ENCODE measurements at places on chromosomes 11 and 22.
A peak's percentile ranks its signal among the peaks of the same experiment; 100 is the strongest.

DNA sequence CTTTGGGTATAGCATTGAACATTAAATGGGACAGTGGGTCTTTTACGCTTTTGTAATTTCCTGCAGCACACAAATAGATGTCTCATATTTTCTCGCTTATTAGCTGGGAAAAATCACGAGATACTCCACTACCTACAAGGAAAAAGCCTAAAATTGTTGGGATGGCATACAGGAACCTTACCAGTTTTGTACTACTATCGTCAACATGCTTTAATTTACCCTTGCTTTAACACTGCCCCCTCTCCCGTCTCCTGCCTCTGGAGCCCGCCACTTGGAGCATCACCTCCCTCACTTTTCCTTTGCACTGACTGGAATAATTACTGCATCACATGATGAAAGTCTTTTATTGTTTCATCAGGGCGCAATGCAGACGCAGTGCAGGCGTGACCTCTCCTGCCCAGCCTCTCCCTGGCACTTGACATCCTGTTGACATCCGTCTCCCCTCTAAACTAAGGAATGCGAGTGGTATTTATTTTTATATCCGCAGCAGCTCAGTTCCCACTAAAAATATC is 1.0 kb upstream of the FNBP4 start:
- peak; percentile 86 for DNase-seq

DNA sequence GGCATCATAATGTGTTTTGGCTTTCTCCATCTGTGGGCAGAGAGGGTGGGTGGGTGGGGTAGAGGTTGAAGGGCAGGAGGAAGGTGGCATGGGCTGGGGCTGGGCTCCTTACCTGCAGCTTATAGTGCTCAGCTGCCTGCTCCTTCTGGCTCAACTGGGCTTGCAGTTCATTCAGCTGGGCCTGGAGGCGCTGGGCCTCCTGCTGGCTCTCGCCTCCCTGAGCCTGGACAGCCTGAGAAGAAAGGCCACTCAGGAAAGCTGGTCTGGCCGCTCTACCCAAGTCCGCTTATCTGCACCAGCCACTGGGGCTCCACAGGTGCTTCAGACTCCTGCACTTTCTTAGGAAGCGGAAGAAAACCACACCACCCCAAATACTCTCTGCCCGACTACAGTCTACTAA is 10.4 kb downstream of the IL18BP start:
- DNase-seq, result no peak

GRCh38 chr11:13578514-13579140 is 82.8 kb upstream of the PTH start:
- no peak for DNase-seq

- no peak for DNase-seq
These were observed 230.5 kb downstream of the MIAT start for GRCh38 chr22:26887916-26888315.

- no peak for DNase-seq
These were observed 485.9 kb upstream of the TENM4 start for GRCh38 chr11:79926707-79927106.

DNA sequence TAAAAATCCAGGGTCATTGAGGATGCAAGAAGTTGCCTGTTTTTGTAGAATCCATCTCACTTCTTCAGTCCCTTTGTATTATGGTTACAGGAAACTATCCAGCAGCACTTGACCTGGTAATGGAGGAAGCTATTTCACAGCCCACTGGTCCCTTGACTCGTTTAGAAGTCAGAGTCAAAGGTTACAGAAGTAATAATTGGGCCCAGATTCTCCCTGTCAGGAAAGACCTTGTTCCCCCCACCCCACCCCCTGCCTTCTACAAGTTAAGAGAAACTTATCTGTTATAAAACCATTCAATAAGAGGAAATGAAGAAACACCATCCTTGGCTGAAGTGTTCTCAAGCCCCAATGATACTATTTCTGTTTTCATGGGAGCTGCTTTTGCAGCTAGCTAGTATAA is 65.8 kb downstream of the CSTPP1 start:
- DNase-seq, result no peak

DNA sequence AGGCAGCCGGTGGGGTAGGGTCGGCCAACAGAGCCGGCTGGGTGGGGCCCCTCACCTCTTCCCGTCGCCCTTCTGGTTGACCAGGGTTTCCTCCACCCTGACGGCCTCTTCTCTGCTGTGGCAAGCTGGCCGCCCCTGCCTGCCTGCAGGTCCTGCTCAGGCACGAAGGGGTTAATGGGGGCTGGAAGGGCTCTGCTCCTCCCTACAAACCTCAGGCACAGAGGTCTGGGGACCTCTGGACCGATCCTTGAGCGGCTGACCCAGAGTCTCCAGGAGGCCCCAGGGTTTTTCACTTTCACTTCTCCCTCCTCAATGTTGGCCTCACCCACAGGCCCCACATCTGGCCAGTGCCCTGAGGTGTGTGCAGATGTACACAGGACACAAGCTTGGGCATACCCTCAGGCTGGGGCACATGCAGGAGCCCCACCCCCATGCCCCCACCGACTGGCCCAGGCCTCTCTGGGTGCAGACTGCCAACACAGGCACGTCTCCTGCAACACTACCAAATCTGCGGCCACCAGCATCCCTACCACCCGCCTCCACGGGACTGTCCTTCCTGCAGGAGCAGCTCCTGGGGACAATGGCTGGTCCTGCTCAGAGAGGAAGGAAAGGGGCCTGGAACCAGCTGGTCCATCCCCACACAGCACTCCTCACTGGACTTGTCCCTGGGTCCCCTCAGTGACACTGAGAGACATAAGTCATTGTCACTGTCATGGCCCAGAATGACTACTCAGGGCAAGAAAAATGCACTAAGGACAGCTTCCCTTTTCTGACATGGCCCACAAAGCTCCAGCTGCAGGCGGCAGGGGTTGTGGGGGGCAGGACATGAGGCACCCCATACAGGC is 3.2 kb upstream of the TBX1 start:
- DNase-seq, result no peak

DNA sequence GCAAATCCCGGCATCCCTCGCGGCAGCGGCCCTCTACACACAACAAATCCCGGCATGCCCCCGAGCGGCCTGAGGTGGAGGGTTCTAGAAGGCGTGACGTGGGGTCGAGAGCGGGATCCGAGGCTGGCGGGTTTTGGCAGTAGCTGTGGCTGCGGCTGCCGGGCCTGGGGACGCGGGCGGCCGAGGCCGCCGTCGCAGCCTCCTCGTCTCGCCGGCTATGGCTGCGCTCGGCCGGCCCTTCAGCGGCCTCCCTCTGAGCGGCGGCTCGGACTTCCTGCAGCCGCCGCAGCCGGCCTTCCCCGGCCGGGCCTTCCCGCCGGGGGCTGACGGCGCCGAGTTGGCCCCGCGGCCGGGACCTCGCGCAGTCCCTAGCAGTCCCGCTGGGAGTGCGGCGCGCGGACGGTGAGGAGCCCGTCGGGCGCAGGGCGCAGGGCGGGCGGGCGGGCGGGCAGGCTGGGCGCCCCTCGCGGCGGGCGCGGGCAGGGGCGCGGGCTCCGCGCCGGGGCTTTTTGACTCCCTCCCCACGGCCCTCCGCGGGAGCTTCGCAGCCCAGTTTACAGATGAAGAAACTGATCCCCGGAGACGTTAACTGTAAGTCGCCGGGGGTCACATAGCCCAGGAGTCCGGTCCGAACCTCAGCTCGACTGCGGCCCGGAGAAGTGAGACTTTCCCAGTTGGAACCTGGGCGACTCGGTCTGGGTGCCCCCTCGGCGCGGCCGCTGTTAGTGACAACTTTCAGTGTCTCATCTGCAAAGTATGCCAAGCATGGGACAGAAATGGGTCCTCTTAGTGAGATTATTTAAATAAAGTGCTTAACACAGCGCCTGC is at the start of gene CCDC117:
TSS of gene CCDC117 (plus strand) at position 63 of the 828 bp plus-strand sequence. CDS start at position 218, 155 bp downstream.
- peak; percentile 96 for DNase-seq

All from fibroblast of skin of back (primary cell).